ENCODE measurements at places on chromosomes 1 and 21.

- no peak for DNase-seq
These were observed 8.0 kb downstream of the OSBPL9 start for GRCh38 chr1:51624855-51625254.

DNA sequence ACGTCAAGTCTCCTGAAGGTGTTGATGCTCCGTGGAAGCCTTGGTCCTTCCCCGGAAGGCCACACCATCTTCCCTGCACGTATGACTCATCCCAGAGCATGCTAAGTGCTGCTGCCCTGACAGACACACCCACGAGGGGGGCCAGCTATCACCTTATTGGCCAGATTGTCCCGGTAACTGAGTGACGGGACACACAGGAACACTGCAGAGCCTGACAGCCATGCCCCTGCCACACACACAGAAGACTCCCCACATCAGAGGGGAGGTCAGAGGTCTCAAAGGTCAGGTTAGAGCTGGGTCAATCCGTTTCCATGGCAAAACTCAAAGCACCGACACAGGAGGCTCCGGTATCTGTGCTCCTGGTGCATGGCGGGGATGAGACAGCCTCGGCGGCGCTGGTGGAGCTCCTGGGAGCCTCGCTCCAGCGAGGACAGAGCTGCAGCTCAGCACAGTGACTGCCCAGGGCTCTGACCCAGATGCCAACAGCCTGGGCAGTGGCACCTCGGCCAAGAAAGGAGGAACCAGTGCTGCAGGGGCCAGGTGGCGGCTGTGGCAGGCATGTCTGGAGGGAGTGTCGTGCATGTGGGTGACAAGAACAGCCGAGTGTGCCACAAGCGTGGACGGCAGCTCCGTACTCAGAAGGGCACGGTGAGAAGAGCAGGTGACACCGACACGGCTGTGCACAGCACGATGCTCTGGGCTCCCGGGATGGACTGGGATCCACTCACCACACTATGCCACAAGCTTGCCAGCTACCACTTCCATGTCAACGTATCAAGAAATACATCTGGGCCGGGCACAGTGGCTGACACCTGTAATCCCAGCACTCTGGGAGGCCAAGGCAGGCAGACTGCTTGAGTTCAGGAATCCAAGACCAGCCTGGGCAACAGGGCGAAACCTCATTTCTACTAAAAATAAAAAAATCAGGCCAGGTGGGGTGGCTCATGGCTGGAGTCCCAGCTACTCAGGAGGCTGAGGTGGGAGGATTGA lies 14.8 kb upstream of the TMEM240 start:
- DNase-seq = peak; percentile 91

DNA sequence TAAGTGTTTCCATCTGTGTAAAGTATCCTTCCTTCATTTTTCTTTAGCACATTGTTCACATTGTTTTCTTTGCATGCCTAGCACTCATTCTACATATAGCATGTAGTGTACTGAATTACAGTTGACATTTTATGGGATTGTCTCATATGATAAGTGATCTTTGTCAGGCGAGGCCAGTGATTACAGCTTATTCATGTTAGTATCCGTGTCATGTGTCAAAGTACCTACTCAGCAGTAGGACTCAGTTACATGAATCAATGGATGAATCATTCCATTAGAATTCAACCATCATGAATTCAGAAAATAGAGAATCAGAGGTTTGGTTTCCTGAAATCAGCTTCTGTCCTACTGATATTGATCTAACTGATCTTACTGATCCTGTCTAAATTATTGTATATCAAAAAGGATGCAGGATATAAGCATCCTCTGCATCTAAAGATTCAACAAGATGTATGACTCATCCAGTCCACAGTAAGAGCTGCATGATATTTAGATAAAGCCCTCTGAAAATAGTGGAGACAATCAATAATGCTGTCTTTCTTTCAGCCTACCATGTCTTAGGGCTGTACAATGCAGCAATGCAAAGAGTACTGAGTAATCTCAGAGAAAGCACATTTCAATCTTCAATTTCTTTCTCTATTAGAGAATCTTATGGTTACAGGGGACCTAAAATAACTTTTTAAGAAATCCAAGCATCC lies 20.7 kb upstream of the HRNR start:
- DNase-seq = no peak

- peak; percentile 82 for DNase-seq
These were observed 6.6 kb downstream of the LIN28A start for GRCh38 chr1:26417111-26417759.

- DNase-seq = no peak
These were observed 175.3 kb downstream of the PLPP3 start for GRCh38 chr1:56404066-56404465.

GRCh38 chr1:216919060-216919970 lies 196.1 kb upstream of the ESRRG start:
- no peak for DNase-seq

- no peak for DNase-seq
These were observed 3.1 kb upstream of the FNDC10 start for GRCh38 chr1:1602968-1603506.

- DNase-seq = peak; percentile 24
These were observed 120.8 kb upstream of the RRP15 start for GRCh38 chr1:218164111-218164929.

DNA sequence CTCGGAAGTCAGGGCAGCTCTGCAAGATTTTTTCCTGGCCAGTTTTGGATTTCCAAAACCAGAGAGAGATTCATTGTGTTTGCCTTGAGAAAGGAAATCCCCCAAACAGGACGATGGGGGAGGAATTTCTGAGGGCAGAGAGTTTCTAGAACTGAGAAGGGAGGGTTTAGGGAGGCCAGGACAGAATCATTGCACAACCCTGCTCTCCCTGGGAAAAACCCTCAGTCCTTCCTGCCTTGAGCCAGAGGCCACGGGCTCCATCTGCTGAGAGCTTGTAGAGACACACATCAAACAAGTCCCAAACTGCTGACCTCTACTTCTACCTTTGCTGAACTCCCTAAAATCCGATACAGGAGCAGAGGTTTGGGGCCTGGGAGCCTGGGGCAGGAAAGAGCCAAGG lies 99.7 kb downstream of the NMNAT2 start:
- peak; percentile 96 for DNase-seq

GRCh38 chr1:238196516-238196915 lies 305.8 kb upstream of the ZP4 start:
- DNase-seq = no peak

GRCh38 chr1:65334081-65334480 lies 24.7 kb downstream of the DNAJC6 start:
- no peak for DNase-seq

DNA sequence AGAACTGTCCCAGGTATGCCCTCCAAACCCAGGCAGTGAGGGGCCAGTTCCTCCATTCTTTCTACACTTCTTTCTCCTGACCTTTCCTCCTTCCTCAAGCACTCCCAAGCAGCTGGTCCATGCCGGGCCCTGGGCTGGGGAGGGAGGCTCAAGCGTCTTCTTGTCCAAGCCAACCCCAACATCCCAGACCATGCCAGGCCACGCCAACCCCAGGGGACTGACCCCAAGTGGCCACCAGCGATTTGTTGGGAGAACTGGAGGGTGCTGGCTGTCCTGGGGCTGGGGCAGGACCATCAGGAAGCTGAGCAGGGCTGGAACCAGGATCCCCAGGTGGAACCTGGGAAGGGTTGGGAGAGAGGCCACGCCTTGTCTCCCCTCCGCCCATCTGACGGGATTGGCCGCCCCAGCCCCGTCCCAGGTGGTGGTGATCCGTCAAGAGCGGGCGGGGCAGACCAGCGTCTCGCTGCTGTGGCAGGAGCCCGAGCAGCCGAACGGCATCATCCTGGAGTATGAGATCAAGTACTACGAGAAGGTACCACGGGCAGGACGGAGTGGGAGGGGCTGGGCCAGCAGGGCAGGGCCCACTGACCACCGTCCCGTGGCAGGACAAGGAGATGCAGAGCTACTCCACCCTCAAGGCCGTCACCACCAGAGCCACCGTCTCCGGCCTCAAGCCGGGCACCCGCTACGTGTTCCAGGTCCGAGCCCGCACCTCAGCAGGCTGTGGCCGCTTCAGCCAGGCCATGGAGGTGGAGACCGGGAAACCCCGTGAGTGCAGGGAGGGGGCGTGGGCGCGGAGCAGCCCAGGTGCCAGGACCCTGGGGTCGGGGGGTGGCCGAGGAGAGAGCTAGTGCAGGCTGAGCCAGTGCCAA lies 29.9 kb downstream of the EPHA8 start:
- DNase-seq = no peak

DNA sequence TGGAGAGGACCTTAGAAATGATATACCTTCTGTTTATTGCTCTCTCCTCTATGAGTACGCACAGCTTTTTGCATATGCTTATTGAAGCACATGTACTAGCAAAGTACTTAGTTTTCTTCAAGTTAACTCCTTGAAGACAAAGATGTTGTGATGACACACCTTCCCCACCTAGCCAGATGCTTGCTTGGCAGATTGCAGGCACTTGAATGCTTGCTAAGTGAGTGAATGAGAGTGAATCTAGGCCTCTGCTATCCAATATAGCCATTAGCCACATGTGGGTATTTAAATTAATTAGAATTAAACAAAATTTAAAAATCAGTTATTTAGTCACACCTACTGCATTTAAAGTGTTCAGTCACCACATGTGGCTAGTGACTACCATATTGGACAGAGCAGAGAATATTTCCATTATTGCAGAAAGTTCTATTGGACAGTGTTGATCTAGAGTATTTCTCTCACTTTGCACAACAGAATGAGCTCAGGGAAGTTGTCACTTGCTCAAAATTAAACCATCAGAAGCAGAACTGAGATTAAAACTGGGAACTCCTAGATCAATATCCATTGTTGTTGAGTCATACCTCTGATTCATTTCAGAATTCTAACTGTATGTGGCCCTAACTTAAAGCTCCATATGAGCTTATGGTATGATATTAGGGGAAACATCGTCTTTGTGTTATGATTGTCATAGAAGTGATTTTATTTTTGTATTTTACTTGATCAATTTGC lies 8.6 kb upstream of the EEIG2 start:
- no peak for DNase-seq

- DNase-seq = no peak
These were observed 56.2 kb downstream of the ODF2L start for GRCh38 chr1:86339906-86340305.

DNA sequence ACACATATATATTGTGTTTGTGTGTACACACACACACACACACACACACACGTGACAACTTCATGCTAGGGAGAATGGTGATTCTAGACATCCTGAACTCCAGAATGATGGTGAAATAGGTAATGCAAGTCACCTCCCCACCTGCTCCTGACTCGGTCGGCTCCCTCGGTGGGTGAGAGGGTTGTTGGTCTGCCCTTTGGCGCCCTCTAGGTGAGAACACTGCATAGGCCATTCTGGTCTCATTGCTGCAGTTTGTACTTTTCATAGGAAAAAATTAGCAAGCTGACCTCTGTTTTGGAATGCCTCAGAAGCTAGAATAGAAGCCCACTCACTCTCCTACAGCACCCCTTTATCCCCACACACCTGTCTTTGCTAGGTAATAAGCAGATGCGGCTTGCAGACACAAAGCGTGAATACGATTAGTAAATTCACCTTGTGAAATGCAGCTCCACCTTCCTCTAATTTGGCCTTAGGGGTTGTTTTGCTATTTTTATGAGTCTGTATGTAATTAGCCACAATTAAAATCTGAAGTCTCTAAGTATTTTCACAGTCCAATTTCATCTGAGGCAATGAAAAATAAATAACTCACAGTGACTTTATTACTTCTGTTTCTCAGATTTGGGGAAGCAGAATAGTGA lies 130.0 kb upstream of the KCNJ15 start:
- peak; percentile 59 for DNase-seq

DNA sequence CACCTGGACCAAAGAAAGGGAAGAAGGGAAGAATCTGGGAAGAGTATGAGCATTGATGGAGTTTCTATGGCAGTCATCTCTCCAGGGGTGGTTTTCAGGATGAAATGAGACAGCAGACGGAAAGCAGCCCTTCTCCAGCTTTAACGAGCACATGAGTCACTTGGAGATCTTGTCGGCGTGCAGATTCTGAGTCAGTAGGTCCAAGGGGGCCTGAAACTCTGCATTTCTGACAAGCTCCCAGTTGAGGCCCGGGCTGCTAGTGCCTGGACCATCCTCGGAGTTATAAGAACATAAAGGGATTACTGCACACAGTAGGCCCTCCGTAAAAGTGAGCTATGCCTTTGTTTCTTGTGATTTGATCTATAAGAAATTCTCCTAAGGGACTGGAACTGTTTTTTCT lies 17.6 kb downstream of the HSPG2 start:
- peak; percentile 73 for DNase-seq

DNA sequence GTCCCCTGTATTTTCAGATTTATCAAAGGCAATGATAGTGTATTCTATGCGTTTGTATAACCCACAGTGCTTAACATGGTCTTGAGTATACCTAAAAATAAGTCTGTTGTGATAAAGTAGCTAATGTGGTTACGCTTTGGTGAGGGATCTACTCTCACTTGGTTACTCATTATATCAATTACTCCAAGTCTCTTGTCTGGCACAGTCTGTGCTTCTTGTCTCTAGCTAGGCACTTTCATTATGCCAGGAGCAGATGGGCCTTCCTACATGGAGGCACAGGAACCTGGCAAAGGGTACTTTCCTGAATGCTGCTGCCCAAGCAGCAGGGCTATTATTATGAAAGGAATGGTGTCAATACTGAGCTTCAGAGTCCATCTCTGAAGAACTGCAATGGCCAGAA lies 4.2 kb upstream of the PTPN22 start:
- DNase-seq = no peak

DNA sequence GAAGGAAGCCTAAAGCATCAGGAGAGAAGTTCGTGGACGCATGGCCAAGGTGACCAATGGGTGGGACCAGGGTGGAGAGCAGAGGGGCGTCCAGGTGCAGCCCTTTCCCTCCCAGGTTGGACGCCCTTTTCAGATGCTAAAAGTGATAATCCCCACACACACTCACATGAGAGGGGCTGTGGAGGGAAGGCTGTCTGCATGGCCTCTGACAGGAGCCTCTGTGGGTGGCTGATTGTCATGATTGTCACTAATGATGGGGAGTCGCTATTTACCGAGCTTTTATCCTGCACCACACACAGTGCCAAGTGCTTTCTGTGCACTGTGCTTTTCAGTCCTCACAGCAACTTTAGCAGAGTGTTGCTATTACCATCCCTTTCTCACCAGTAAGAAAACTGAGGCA lies 27.1 kb upstream of the C1QA start:
- no peak for DNase-seq

- no peak for DNase-seq
These were observed 1536.2 kb downstream of the PLA2G4A start for GRCh38 chr1:188364927-188365449.

DNA sequence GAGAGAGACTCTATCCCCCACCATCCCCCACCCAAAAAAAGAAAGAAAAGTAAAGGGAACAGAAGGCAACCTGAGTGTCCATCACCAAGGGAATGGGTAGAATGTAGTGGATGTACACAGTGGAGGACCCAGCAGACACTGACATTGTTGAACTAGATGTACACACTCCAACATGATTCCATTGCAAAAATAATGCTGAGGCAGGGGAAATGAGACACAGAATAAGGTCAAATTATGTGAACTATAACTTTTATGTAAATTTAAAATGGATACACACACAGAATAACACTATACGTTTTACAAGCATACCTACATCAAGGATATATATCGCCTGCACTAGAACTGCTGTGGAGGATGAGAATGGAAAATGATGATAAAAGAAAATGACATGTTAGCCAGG lies 34.8 kb downstream of the PTAFR start:
- DNase-seq = no peak
